Dermis blood vessel endothelial cell (primary cell): ENCODE measurements at places on chromosomes 12 and 14.
A peak's percentile ranks its signal among the peaks of the same experiment; 100 is the strongest.

DNA sequence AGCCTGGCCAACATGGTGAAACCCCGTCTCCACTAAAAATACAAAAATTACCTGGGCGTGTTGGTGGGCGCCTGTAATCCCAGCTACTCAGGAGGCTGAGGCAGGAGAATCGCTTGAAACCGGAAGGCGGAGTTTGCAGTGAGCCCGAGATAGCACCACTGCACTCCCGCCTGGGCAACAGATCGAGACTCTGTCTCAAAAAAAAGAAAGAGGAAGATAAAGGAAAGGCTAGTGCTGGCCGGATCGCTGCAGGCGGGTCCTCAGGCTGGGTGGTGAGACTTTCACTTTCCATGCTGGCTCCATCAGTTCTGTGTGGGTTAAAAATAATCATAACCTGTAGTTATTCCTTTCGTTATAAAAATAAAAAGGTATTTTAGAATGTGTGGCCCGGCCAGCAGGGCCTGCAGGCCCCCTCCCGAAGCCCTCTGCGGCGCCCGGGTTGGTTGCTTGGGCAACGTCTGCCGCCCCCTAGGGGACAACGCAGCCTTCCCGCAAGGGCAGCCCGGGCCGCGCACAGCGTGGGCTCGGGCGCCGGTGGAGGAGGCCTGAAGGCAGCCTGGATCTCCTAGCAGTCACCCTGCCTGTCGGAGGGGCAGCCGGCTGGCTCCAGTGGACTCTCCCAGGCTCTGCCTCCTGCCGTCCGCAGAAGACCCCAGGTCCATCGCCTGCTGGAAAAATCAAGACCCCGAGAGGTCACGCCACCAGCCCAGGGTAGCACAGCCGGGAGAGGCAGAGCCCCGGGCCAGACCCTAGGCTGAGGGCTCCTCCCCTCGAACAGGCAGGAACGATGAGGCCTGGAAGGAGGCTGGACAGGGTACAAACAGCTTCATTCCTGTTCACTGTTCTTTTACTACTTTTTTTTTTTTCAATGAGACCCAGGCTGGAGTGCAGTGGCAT is 5.0 kb upstream of the SLC25A47 start:
- DNase-seq: peak; percentile 81

GRCh38 chr12:80241576-80242273 is 142.4 kb downstream of the OTOGL start:
- DNase-seq: peak; percentile 12

DNA sequence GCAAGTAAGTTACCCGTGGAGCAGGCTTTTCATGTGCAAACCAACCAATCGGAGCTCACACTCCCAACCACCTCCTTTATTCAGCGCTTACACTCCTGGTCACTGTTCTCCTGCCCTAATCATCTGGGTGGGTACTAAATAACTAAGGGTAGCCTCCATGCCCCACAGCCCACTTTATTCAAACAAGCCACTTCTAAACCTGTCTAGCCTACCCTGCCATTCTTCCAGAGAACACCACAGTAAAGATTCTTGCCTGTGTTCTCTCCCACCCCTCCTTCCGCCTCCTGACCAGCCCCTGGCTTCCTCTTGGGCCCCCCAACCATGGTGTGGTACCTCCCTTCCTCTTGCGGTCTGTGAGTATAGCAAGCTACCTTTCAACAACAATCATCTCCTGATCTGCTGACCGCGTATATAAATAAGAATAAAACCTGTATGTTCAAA is 581.9 kb downstream of the VRK1 start:
- DNase-seq: no peak

DNA sequence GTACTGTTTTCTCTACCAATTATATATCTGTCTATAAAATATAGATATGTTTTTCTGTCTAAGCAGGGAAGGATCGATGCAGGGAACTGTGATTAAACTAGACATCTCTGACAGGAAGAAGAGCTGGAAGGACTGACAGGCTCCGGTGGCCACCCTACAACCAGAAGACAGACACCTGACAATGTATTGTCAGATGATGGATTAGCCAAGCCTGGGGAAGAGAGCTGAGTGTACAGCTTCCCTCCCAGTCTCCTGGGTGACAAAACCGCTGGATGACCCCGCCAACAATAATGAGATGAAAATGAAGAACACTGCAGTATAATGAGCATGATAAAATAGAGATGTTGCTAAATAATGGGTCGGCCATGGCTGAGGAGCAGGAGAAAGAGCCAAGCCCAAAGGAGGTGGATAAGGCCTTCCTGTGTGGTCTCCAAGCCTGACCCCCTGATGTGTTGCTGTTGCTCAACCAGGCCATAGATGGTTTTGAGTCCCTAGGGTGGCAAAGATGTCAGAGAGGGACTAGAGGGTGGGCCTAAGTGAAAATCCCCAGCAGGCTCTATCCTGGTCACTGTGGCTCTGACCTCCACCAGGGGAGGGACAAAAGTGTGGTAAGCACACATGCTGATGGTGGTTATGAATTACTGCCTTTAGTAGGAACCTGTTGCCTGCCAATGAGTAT is 28.2 kb downstream of the DHRS2 start:
- no peak for DNase-seq

- DNase-seq: no peak
Measured at GRCh38 chr12:66453844-66454243, 151.6 kb downstream of the HELB start.

GRCh38 chr12:128685903-128686475 is 137.8 kb downstream of the SLC15A4 start:
- DNase-seq: no peak

DNA sequence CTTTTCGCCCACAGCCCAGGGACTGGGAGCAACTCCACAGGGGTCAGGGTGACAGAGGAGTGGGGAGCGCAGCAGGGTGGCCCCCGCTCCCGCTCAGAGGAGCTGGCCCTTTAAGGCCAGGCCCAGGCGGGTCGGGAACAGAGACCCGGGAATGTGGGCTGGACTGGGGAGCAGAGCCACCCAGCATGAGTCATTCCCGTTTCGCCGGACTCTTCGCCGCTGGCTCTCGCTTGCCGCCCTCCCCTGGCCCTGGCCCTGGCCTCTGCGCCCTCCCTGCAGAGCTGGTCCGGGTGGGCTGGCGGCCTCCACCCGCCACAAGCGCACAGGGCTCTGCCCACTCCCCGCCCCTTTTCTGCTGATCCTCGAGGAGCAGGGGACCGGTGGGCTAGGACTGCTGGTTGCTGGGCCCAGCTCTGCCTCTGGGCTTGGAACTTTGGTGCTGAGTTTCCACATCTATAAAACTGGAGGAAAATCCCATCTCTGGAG is 92.8 kb downstream of the NINJ2 start:
- DNase-seq: peak; percentile 87

DNA sequence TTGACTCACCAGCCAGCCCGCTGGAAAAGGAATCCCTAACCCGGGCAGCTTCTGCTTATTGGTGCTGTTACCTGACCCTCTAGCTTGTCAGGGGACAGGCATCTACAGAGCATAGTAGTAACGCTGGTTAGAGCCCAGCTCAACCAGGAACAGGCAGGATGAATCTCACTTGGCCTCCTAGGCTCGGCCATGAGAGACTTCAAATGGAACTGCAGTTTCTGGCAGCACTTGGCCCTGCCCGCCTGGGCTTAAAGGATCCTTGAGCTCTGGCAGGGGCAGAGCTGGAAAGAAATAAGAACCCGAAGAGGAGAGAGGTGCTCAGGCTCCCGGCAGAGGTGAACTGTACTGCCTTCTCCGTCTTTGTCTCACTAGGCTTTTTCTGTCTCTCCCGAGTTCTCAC is 2.3 kb upstream of the LHX5 start:
- DNase-seq: no peak

DNA sequence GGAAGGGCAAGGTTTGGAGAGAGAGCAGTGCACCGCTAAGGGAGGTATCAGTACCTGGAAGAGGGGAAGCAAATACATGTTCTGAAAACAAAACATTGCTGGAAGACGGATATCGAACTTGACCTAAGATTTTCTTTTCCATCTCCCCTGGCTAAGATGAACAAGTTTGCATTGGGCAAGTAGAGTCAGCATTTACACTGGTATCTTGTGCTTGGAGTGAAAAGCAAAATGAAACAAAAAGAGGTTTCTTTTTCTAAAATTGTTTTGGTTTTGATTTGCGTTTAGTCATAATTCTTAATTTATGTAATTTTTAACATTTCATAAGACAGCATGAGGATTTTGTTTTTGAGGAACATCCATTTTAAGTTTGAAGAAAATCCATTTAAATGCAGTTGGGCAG is 881.6 kb downstream of the NRXN3 start:
- DNase-seq: no peak

DNA sequence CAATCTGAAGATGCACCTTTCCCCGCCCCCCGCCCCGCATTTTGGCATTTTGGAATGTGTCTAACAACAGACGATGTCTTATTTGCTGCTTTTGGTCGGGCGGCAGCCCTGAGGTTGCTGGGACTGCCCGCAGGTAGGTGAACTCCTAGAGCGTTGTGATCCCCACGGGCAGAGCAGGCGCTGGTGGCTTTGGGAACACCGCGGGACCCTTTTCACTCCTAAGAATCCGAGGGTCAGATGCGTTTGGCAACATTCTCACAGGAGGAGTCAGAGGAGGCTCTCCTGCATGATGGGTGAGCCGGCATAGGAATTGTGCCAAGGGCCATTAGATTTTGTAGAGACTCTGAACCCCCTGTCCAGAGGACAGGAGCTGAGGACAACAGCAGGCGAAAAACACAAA is 41.9 kb downstream of the HCAR2 start:
- DNase-seq: no peak

DNA sequence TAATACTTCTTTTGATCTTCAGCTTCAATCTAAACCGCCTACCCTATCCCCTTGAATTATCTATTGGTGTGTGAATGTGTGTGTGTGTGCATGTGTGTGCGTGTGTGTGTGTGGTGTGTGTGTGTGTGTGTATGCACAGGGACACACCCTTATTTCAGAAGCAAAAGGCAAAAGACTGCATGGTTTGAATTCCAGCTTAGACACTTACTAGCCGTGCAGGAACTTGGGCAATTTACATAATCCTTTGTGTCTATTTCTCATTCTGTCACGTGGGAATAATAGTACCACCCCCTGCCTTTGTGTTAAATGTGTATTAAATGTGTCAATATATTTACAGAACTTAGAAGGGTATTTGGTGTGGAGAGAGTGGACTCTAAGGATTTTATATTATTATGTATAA is 251.7 kb downstream of the TMEM132C start:
- DNase-seq: no peak

GRCh38 chr12:84470361-84470760 is 442.2 kb downstream of the SLC6A15 start:
- no peak for DNase-seq

DNA sequence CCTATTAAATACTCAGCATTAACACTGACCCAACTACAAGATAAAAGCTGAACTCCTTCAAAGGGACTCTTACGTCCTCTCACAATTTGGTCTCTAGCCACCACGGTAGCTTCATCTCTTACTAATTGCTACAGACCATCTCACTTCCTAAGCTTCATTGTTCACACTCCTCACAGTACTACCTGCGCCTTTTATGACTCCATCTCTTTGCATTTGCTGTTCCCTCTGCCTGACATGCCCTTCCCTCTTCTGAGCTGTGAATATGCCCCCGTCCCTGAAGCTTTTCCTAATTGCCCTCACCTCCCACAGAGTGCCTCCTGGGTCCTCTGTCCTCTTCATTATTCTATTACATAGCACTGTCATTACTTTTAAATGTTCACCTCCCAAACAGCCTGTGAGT is 2.5 kb downstream of the EEA1 start:
- peak; percentile 7 for DNase-seq

GRCh38 chr14:52283099-52283498 is 15.6 kb downstream of the PTGDR start:
- DNase-seq: no peak

DNA sequence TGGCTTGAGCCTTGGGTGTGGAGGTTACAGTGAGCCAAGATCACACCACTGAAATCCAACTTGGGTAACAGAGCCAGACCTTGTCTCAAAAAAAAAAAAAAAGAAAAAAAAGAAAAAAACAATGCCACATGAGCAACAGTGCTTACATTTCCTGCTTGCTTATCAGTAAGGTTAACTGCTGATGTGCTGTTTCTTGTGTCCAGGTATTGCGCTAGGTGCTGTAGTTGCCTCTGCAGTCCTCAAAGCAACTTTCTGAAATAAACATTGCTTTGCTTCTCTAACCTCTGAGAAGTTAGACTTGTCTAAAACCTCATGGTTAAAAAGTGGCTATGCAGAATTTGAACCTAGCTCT is 24.7 kb downstream of the RNF34 start:
- no peak for DNase-seq

DNA sequence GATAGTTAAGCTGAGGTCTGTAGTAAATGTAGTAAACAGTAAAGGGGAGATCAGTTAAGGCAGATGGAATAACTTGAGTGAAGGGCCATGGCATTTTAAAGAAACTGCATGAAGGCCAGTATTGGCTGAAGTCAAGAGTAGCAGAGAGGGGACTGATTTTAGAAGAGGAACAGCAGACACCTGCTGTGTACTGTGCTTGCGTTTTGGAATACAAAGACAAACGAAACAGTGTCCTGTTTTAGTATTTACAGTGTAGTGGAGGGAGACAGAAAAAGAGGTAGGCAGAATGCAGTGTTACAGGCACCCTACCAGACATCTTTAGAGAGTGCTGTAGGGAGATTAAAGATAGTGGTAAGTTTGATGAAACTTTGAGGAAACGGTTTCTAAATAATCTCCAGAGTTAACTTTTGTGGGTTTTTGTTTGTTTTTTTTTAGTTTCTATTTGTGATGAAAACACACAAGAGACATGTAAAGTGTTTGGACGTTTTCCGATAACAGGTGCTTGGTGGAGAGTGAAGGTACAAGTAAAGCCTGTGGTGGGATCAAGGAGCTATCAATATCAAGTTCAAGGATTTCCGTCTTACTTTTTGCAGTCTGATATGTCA is 2.1 kb downstream of the HELB start:
- no peak for DNase-seq

DNA sequence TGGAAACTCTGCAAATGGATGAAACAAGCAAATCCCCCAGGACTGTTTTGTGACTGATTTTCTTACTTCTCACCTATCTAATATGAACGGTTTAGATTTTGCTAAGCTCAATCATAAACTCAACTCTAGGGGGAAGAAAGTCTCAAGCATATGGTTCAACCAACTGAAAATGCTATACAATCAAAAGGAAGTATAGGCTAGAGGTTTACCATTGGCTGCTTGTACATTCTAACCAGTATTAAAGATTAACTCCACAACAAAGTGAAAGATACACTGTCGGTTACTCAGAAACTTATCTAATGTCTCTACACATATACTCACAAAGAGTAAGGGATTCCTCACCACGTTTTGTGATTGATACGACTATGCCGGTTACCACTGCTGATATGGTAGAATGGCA is 281.8 kb upstream of the SOX5 start:
- no peak for DNase-seq

- DNase-seq: peak; percentile 25
Measured at GRCh38 chr12:116534311-116535121, 24.7 kb upstream of the MAP1LC3B2 start.

DNA sequence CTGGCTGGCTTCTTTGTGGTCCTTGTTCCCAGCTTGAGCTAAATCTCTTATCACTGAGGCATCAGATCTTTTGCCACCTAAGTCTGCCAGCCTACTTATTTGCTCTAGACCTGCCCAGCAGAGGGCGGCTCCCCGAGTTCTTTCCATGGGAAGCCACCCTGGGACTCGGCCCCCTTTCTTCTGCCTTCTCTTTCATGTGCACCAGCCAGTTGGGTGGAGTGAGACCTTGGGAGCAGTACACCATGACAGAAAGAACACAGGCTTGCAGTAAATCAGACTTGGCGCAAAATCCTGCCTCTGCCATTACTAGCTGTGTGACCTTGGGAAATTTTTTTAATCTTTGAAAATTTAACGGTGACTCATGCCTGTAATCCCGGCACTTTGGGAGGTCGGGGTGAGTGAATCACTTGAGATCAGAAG is 7.4 kb downstream of the SMAGP start:
- peak; percentile 76 for DNase-seq

GRCh38 chr14:50999726-51000125 is 55.4 kb upstream of the PYGL start:
- DNase-seq: no peak
